ENCODE measurements at places on chromosomes 6 and 20. TPM values are rescaled to one million over a fixed set of nuclear protein-coding genes. Genes with fewer than 3 reads are reported as not detected.

Gene BACH2
- polyA plus RNA-seq = 9.1 TPM

Gene EDN1
- 4.8 TPM for polyA plus RNA-seq

DNA sequence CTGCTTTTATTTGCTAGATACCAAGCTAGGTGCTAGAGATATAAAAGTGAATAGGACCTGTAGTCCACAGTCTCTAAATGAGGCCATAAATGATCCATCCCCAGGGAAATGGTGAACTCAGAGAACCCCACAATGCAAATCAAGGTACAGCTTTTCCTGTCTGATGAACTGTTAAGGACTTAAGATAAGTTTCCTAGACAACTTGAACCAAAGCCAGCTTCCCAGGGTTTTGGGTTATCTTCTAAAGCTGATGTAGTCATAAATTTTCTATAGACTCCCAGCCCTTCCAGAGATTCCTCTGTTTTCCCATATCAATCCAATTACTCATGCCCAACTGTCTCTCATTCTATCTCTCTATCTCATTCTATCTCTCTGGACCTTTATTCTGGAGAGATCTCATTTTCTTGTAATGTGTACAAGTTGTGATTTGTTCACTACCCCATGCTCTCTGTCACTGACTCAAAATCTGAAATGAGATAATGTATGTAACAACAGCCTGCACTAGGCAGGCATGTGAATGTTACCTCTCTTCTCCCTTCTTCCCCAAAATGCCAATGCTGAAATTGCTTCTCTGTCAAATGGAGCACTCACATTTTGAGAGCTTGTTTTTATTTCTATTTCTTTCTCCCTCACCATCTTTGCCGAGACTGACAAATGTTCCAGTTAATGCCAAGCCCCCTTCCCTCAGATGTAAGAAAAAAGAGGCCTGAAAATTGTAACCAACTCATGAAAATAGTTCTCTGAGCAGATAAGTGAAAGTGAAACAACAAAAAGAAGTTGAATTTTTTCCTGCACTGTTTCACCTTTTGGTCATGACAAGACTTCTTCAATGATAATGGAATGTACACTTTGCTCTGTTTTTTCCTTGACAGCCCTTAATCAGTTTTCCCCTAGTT, 279.9 kb downstream of the SLC35F1 start:
- no peak for DNase-seq

- DNase-seq = no peak
These were observed 21.0 kb downstream of the BANF2 start for GRCh38 chr20:17720755-17721154.

Gene HLA-DMA
- polyA plus RNA-seq = 18.3 TPM

- no peak for DNase-seq
These were observed 1.4 kb downstream of the FAM83B start for GRCh38 chr6:54847799-54848597.

DNA sequence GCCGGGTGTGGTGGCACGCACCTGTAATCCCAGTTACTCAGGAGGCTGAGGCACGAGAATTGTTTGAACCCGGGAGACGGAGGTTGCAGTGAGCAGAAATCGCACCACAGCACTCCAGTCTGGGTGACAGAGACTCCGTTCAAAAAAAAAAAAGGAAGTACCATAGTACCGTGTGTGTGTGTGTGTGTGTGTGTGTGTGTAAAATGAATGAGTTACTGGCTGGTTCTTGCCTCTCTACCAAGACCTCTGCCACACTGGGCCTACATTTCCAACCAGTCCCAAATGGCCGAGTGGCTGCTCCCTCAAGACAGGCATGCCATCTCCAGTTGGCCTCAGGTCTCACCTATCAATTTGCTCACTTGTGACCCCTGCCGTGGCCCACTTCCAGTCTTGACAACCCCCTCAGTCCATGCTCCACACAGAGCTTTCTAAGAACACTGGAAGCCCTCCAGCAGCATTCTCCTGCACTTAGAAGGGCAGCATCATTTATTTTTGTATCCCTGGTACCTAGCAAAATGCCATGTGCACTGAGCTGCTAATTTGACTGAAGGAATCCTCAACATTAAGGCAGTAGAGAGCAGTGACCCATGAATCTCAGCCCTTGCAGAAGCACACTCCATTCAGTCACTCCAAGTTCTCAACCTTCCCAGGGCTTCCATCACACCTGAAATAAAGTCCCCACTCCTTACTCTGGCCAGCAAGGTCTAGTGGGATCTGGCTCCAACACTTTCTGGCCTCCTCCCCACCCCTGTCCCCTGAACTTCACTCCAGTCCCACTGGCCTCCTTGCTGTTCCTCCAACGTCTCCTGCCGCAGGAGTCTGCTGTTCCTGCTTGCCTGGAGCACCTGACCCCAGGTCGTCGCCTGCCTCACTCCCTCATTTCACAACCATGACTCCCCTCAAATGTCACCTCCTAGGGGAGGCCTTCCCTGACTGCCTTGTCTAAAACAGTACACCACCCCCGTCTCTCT, 29.9 kb downstream of the COX4I2 start:
- DNase-seq = no peak

- DNase-seq = peak; percentile 43
These were observed 30.8 kb upstream of the COL19A1 start for GRCh38 chr6:69835414-69836179.

DNA sequence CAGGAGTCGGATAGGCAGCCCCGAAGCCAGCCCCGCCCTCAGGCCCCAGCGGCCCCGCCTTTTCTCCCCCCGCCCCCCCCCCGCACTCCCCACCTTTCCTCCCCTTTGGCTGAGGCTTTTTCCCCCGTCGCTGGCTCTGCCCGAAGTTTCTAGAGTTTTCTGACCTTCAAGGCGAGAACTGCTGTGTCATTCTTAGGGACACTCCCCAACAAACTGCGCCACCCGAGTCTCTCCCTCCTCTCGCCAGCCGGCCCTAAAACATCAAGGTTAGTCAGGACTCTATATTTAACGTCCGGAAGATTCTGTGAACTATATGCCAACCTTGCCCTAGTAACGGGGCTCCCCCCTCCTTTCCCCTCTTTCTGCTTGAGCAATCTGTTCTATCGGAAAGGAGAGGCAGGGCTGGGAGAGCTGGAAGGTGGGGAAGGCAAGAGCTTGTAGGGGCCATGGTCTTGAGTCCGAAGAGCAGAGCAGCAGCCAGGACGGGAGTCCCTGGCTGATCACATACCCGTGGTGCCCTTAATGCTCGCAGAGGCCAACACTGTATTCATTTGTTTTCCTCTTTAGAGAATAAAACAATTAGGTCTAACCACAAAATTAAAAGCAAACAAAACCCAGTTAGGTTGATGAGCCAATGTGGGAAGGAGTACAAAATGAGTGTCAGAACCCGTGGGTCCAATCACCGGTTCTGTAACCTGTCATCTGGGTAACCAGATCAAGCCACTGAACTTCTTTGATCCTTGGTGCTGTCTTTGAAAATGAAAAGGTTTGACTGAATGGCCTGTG, 5.3 kb upstream of the HSPA1B start:
- no peak for DNase-seq

DNA sequence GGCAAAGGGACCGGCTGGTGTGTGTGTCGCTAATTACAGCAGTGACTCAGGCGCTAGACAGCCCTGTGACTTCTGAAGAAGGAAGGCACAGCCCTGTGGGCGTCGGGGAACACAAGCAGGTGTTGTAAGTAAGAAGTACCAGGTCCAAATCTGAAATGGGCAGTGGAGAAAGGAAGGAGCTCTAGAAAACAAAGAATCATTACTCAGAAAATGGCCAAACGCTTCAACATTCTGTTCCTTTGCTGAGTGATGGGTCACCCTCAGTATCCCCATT, 106.8 kb downstream of the PXDC1 start:
- no peak for DNase-seq

GRCh38 chr20:37503256-37503927, 17.7 kb upstream of the NNAT start:
- DNase-seq = no peak

Gene KHDC3L
- not detected for polyA plus RNA-seq

Gene PROKR2
- not detected for polyA plus RNA-seq

- no peak for DNase-seq
These were observed 628.8 kb upstream of the CITED2 start for GRCh38 chr6:140003217-140003616.
